ENCODE measurements at places on chromosomes 2 and 18.

- no peak for DNase-seq
These were observed 421.4 kb upstream of the UBE2E3 start for GRCh38 chr2:180559038-180559437.

DNA sequence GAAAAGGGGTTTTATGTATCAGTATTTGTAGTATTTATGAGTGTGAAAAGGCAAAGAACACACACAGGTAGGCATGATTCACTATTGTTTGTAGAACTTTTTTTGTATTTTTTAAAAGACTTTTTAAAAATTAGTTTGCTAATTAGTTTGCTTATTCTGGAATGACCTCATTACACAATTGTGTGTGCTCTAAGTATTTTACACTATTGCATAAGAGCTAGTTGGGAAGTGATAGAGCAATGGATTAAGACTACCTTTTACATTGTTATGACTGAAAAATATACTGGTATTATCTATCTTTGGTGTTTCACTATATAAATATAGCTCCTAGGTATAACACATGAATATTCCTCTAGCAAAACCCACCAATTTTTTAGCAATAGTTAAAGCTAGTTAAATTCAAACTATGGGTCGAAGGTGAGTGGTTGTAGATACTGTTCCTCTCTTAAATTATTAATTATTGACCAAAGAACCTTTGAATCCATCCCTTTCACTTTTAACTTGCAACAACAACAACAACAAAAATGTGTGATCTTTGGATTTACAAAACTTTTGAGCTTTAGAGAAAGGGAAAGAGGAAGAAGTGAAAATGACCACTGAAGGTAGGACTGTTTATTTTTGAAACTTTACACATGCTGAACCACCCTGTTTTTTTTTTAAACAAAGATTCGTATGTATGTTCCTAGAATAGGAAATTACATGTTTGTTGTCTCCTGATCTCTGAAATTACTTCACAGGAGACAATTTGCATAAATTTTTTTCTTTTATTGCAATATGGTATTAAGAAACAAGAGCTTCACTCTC, 18.7 kb downstream of the ITPRID2 start:
- DNase-seq = no peak

DNA sequence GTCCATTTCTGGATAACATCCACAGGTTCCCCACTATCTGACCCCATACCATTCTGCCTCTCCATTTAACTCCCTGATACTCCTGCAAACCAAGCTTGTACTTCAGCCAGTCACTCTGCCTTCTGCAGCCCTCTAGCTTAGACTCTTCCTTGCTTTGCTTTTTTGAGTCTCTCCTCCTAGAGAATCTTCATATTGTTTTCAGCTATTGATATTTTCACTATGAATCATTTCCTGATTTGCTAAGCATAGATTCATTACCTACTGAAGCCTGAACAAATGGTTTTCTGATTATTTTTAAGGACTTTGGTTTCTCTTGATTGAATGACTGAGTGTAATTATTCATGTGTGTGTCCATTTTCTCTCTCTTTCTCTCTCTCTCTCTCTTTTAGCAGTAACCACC, 2102.3 kb upstream of the CELF4 start:
- DNase-seq = no peak

GRCh38 chr2:161241894-161242293, 66.3 kb upstream of the PSMD14 start:
- DNase-seq = no peak

DNA sequence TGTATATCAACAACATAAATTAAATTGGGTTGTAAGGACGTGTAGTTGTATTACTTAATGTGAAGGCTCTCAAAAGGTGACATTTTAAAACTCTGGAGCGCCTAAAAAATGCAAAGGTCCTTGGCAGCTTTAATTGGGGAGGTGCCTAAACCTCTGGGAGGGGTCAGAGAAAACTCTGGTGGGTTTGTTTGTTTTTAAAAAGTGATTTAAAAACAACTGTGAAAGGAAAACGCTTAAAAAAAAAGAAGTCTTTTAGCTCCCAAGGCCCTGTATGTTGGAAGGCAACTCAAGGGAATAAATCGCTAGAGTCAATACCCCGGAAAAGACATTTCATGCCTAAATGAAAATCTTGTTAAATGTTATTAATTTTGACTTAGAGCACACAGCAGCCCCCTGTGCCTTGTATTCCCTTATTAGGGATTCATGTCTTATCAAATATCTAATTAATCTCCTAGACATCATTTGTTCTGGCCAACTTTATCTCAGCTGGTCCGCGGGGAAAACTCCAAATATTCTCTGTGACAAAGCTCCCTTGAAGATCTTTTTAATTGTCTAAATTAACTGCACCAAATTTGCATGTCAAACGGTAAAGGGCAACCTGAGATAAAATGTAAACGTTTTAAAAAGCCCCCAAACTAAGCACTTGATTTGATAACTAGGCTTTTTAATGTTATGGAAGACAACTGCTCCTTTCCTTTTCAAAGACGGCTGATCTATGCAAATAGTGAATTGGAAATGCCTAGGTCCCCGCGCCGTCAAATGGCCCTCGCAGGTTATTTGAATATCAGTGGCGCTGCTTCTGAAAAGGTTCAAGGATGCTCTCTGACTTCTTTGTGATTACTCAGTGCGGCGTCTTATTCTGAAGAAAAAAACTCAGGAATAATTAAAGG, 4.2 kb downstream of the SP9 start:
- DNase-seq = no peak

GRCh38 chr2:157468931-157469708, 25.2 kb upstream of the CYTIP start:
- DNase-seq = no peak

DNA sequence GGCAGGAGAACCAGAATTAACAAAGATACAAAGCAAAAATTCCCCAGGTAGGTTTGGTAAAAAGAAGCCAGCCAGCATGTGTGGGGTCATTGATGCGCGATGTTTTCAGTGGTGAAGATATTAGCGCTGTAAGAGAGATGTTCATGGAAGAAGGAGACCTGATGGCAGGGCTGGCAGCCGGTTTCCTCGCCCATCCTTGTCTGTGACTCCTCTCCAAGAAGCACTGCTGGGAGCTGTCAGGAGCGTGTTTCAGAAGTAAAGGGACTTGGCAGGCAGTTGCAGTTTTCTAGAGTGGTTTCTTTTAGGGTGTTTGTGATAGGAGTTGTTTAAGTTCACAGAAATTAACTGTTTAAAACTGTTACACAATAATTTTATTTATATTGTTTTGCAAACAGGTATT, 24.6 kb downstream of the TAF1B start:
- DNase-seq = peak; percentile 1

DNA sequence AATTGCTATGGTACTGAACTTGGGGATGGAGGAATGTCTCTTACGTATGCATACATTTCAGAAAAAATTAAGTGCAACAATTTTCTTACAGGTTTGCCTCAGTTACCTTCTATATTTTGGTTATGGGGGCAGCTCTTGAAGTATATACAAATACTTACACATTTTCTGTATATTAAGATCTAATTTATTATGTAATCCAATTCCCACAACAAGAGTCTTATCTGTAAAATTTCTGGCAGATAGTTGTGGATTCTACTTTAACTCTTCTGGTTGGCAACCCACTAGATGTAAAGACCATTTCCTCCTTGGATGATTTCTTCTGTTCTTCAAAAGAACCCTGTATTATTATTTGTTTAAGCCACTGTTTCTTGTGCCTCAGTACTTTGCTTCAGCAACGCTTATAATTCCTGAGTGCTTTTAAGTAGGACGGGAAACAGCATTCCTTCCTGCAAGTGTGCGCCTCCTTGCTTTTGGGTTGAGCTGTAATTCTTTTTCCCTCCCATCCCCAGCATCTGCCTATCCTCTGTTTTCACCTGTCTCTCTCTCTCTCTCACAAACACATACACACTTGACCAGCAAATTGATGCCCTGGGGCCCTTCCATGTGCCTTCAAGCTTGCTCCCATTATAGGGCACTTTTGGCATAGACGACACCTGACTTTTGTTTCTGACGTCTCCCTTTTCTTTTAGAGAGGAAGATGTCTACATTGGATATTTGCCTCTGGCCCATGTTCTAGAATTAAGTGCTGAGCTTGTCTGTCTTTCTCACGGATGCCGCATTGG, 61.4 kb downstream of the ACSL3 start:
- no peak for DNase-seq

DNA sequence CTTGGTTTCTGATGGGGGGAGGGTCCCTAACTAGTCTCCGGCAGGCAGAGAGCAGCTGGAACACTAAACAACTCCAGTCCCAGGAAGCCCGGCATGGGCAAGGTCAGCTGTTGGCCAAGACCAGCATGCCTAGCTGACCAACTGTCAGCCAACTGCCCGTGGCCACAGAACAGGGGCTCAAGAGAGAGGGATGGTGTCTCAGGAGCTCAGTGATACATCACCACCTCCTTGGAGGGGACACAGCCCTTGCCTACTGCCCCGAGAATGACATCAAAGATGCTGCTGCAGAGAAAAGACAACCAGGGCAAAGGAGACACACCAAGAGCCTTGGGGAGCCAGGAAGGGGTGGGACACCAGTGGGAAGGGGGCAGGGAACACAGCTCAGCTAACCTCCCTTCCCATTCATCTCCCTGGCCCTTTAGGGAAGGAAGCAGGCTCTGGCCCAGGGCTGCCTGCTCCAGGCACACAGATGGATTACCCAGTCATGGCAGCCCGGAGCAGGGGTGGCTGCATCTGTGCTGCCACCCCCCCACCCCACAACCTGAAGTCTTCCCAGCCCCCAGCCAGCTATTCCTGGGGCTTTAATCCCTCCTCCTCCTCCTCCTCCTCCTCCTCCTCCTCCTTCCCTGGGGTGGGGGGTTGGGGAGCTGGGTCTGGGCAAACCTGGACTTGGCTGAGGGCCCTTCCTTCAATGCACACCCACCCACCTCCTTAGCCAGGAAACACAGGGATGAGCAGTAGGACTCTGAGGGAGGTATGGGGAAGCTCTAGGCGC, 1.9 kb downstream of the BIN1 start:
- DNase-seq = no peak

- DNase-seq = no peak
These were observed 56.4 kb upstream of the ITGB6 start for GRCh38 chr2:160256507-160256906.

DNA sequence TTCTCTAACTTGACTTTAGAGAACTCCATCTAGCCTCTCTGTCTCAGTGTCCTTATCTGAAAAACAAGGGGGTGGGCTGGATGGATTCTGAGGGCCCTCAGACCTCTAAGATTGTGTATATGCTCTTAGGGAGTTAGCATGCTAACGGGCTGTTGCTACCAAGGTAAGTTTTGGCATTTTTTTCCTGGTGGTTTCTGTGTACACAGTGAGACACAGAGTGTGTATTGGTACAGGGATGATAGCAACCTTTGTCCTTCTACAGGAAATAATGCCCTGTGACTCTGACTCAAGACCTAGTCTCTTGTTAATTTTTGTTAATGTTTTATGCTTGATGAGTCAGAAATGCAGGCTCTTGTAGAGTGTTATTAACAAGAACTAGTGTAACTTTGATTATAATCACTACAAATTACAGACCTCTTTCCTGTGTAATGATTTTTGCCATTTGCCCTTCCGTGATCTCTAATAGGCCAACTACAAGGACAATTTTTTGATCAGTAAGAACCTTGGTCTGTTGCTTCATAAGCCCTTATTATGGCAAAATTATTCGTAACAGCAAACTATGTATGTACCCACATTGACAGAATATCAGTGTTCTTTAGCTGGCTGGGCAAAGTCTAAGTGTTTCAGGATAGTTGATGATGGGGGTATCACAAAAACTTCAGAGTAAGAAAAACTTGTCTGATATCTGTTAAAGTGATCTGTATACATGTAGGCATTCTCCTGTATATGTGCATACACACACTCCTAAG, 89.7 kb downstream of the SPTBN1 start:
- no peak for DNase-seq

- DNase-seq = no peak
These were observed 265.7 kb downstream of the MTX2 start for GRCh38 chr2:176534798-176535466.

- no peak for DNase-seq
These were observed 1.1 kb downstream of the PUM2 start for GRCh38 chr2:20349513-20349921.

DNA sequence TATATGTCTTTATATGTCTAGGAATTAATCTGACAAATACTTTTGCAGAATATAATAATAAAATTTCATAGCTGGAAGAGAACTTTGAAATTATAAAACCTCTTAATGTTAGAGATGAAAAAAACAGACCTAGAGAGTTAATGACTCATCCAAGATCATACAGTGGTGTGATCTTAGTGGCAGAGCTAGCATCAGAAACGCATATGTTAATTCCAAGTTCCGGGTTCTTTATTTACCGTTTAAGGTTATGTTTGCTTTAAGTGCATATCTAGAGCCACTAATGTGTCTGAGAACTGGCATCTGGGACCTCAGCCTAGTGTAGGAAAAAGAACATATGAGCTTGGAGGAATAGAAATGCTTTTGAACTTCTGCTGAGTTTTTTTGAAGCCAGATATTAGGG, 24.3 kb downstream of the CERS6 start:
- DNase-seq = no peak

GRCh38 chr2:229454934-229455631, 184.0 kb upstream of the PID1 start:
- no peak for DNase-seq

GRCh38 chr2:160928854-160929301, 231.3 kb upstream of the TANK start:
- no peak for DNase-seq

DNA sequence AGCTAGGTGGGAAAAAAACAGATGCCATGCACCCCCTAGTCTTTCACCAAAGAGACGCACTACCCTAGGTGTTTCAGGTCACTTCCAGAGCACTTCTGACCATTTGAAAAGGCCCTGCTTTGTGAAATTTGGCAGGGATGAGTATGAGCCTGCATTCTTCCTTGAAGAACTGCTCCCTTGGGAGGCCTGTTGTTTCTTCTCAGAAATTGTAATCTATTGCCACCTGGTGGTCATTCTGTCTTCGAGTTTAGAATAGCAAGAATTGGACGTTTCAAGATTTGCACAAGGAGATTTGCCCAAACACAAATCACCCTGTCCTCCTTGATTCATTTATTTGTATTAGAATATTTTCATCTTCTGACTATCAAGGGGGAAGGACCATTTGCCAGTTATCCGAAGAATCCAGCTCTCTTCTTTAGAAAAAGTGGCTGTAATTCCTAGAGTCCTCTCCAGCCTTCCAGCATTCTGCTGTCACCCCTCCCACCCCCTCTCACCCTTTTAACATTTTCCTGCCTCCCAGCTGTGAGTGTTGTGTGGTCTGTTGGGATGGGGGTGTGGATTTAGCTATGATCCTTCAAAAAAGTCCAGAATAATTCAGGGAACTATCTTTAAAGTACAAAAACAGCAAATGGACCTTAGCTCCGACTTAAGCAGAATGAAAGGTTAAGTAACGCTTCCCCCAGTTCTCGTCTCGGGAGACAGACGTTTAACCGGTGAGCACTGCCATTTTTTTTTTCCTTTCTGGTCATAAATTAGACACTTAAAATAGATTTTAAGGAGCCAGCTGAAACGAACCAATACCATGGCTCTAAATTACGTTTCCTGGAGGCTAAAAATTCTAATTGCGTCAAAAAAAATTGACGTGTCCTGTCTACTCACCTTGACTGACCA, 3.7 kb upstream of the GAD1 start:
- DNase-seq = no peak

Measured in cerebellar nuclear complex (tissue), 1 donor.